ENCODE measurements at places on chromosomes 12 and 14. TPM values are rescaled to one million over a fixed set of nuclear protein-coding genes. Genes with fewer than 3 reads are reported as not detected.

GRCh38 chr12:5305425-5305824, 126.5 kb upstream of the NTF3 start:
- no peak overlapping the region for H3K27ac ChIP-seq
- DNase-seq = no peak
- no peaks in the 10 kb centered on the region for H3K36me3 ChIP-seq

GRCh38 chr14:29528889-29529288, 398.8 kb downstream of the PRKD1 start:
- DNase-seq = no peak
- no peaks in the 10 kb centered on the region for H3K36me3 ChIP-seq
- H3K27me3 ChIP-seq = peaks cover 63% of the 10 kb centered on the region
- H3K4me3 ChIP-seq = no peak overlapping the region
- H3K27ac ChIP-seq = no peak overlapping the region

Gene FOXG1
- not detected for total RNA-seq

Gene KRT71
- not detected for total RNA-seq

Gene FAIM2
- total RNA-seq = not detected

Gene HAL
- total RNA-seq = 1.1 TPM
